ENCODE measurements at places on chromosomes 1 and 21.
A peak's percentile ranks its signal among the peaks of the same experiment; 100 is the strongest.

GRCh38 chr21:45873866-45874265 is 107.7 kb upstream of the COL6A1 start:
- DNase-seq, result no peak

GRCh38 chr1:212945056-212945455 is 5.3 kb upstream of the VASH2 start:
- DNase-seq, result no peak

- no peak for DNase-seq
Observed at GRCh38 chr1:77513839-77514763, 168.4 kb downstream of the ZZZ3 start.

- no peak for DNase-seq
Observed at GRCh38 chr1:185412385-185413087, 95.5 kb upstream of the IVNS1ABP start.

- DNase-seq, result no peak
Observed at GRCh38 chr1:66468722-66469121, 65.2 kb upstream of the SGIP1 start.

DNA sequence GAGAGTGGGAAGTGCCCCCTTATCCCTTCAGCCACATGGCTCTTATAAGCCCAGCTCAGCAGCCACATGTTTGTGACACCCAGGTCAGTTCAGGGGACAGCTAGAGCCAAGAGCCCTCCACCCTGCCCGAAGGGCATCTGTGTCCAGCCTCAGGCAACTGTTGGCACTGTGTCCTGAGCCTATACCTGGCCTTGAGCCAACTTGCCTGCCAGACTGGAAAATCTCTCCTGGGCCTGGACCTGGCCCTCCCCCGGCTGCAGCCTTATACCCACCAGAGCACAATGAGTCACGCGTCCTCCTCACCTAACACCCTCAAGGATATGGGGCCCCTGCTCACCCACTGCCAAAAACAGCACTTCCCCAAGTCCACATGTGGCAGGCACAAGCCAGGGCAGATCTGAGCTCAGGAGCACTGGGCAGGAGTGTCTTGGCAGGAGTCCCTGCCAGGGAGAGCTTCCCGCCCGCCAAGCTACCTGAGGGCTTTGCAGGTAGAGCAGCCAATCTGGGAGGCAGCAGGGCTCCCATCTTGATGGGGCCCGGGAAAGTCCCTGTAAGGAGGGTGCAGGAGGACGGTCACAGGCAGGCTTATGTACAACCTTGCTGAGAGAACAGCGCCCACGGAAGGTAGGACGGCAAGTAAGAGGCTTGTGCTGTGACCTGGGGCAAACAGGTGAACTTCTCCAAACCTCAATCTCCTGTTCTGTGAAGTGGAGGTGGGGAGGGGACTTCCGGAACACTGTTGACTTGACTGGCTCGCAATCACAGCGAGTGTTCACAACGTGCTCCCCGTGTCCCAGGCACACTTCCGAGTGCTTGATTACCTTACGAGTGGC is 19.8 kb upstream of the HSPG2 start:
- peak; percentile 74 for DNase-seq

DNA sequence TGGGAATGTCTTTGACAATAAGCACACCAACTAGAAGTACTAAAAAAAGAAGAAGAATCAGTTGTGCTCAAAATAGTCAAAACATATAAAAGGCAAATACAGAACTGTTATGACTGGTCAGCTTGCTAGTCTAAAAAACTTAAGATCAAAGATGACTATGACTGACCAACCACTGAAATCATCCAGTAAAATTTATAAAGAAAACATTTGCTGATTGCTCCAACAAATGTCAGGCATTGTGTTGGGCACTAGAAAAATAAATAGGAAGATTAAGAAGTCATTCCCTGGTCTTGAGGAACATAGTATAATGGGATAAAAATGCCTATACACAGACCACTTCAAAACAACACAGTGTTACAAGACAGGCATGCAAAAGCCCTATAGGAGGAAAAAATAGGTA is 9.3 kb upstream of the ANGPTL3 start:
- DNase-seq, result no peak

DNA sequence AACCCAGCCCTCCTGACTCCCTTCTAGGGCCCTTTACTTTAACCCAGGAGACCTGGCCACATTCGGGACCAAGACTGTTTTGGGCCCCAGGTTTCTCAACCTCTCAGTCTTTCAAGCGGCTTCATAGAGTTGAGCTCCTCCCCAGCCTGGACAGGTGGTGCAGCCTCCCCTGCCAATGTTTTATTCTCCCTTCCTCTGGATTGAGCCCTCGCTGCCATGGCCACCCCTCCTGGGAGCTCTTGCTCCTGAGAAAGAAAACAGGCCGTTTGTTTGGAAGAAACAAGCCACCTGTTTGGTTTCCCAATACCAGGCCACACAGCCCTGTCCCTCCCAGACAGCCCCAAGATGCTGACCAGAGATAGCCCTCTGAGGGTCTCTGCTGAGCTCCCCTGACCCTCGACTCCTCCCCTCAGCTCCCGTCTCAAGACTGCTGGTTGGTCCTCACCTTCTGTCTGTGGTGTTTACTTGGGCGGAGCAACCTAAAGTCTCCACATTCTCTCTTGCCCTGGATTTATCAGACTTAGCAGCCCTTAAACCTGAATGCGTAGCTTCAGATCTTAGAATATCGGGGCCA is 3.3 kb downstream of the TMEM51 start:
- DNase-seq, result no peak

Measured in CD4-positive, alpha-beta T cell treated with Interferon gamma for 1 hour (primary cell).